Lung microvascular endothelial cell (primary cell): ENCODE measurements at places on chromosomes 3 and 15.

DNA sequence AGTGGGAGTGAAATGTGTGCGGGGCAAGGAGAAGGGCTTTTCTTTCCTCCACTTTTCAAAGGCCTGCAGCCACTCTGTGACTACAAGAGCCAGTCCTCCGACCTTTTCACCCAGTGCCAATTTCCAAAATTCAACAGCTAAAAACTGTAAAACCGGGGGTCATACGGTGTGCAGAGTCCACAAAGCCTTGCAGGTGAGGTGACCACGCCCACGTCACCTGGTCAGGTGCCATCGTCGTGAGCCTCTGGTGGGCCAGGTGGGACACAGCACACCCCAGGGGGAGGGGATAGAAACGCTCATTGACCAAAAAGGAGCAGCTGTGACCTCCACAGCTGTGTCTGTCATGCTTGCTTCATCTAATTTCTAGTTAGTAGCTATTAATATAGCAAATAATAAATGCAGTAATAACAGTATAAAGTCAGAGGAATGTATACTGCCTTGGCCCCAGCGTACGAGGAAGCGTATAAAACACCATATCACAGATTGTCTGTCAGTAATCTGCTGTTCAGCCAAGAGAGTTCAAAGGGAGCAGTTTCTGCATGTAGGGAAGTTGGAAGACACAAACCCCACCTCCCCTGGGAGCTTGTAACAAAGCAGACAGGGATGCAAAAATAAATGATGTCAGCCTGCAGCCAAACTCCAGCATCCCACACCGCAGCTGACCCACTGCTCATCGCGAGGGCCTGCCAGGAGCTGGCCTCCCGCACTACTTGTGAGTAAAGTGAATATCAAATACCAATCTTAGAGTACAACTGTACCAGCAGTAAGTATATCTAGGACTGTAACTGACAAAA lies 86.7 kb downstream of the VGLL4 start:
- peak; percentile 75 for DNase-seq

DNA sequence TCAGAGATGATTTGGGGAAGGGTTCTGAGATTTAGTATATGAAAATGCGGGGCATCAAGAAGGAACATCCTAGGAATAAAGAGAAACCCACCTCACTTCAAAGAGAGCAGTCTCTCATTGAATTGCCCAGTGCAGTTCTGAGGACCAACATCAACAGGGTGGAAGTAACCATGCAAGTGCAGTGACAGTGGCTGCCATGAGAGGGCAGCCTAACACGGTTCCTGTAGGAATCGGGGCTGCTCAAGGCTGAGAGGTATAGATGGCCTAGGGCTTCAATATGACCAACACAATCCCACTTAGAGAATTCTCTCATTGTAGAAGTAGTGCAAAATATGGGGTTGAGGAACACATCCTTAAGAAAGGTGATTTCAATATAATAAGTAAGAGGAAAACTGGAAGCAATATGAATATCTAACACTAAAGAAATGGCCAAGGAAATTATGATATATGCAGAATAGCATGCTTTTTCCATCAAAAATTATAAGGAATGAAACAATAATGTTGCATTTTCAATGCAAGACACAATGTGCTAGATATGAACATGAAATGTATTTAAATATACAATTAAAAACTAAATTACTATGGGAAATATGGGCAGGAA lies 51.1 kb upstream of the ARRDC4 start:
- peak; percentile 64 for DNase-seq

DNA sequence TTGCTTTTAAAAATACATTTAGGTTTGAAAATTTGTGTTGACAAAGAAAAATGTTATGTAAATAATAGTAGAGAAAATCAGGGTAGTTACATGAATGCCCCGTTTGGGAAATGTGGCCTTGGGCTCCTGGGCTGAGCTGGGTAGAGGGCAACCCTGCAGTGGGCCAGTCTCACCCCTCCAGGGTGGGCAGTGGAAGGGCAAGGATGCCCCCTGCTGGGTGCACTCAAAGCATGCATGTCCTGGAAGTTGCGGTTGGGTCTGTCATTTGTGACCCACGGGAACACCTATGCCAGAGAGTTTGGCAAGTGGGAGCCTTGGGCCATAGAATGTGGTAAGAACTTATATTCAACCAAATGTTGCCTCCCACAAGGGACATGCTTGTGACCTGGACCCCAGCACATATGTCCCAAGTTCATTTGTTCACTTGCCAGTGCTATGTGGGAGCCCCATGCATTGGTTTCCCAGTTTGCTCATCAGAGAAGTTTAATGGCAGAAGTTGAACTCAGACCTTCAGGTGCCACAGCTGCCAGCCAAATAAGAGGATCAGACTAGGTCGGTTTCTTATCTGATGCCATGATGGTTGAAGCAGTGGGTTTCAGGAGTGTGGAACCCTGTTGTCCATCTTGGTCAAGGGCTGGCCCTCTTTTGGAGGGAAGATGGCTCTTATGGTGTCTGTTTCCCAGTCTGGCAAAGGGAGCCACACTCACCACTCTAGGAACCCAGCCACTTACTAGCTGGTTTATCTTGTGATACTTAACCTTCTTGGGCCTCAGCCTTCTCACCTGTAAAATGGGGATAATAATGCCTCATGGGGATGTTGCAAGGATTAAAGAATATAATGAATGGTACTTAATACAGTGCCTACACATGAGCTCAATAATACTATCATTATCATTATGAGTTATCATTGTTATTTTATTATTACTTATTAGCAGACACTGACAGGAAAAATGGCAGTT lies 2.5 kb upstream of the PLCB2 start:
- DNase-seq: peak; percentile 74

- DNase-seq: no peak
These were observed 266.2 kb downstream of the ZNF385D start for GRCh38 chr3:21484828-21485144.

GRCh38 chr15:95659656-95660055 lies 670.8 kb upstream of the NR2F2 start:
- DNase-seq: no peak

DNA sequence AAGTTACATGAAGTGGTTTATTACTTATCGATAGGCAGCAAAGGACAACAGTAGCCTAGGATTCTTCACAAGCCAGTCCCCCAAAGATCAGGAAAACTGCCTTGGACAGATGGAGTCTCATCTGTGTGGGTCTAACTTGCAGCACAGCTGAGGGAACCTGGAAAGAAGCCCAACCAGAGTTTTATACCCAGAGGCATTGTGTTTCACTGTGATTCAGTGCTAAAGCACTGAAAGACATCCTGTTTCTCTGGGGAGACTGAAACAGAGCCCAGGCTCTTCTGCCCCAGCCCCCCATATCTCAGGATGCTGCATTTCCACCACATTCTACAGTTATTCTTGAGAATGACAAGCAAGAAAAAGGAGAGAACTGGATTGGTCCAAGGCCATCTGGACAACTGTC lies 48.2 kb upstream of the PYDC2 start:
- DNase-seq: peak; percentile 60

- no peak for DNase-seq
These were observed 20.8 kb downstream of the ARL14 start for GRCh38 chr3:160697637-160698380.

DNA sequence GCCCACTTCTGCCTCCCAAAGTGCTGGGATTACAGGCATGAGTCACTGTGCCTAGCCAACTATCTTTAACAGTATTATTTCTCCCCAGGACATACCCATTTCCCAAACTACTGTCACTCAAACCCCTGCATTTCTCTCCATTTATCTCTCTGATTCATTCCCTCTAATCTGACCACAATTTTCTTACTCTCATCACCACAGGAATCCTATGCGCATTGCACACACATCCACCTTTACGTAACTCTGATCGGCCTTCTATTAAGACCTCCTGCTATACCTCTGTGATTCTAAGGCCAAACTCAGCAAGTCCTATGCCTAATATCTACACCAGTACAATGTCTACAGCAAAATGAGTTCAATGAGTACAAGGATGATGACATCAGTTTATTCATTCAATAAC lies 235.0 kb downstream of the ULK4 start:
- no peak for DNase-seq

DNA sequence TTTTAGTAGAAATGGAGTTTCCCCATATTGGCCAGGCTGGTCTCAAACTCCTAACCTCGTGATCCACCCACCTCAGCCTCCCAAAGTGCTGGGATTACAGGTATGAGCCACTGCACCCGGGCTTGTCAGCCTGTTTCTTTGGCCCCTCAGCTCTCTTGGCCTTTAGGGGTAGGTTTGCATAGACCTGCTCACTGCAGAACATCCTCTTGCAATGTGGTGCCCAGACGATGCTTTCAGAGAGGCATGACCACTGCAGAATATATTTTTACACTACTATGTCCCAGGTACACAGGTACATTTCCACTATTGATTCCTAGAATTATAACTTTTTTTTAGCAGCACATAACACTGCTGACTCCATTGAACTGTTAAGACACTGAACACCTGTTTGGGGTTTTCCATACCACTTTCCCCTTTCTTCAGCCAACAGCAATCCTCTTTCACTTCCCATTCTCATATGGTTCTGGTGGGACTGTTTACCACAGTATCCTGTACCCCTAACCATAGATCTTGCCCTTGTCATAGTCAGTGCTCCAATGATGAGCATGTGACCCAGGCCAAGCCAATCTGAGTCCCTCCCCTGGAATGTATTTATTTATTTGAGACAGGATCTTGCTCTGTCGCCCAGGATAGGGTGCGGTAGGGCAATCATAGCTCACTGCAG lies 21.1 kb downstream of the CCDC32 start:
- DNase-seq: no peak

DNA sequence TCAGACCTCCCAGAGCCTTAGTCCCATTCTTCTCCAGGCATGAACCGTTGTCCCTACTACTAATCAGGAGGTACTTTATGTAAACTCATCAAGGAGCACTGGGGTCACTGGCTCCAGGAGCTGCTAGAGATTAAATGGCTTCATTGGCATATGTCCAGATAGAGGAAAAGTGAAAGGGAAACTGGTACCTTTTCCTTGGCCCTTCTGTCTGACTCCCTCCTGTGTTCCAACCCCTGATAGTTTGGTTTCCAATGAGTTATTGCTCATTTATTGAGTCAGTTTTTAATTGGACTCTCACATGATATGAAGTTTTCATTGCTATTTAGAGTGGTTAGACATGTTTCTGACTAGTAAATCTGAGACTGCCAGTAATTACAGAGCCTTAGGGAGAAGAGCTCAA lies 130.5 kb upstream of the BFSP2 start:
- no peak for DNase-seq

GRCh38 chr15:97522347-97522746 lies 438.2 kb upstream of the ARRDC4 start:
- DNase-seq: peak; percentile 78

- no peak for DNase-seq
These were observed 262.2 kb upstream of the IL12A start for GRCh38 chr3:159726231-159726964.

DNA sequence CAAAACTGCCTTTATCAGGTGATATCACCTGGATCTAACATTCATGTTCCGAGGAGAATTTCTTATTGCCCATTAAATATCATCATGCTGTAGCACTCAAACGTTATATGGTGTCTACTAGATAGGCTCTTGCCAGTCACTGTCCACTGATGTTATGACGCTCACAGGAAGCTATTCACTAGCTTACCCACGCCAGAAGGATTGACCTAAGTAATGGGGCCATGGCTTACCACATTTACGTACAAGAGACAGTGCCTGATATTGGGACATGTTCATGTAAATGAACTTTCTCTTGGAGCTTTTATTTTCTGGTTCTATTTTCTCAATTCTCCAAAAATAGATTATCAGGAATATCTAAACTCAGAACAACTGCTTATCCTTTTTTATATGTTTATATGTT lies 91.7 kb upstream of the NAALADL2 start:
- DNase-seq: no peak

DNA sequence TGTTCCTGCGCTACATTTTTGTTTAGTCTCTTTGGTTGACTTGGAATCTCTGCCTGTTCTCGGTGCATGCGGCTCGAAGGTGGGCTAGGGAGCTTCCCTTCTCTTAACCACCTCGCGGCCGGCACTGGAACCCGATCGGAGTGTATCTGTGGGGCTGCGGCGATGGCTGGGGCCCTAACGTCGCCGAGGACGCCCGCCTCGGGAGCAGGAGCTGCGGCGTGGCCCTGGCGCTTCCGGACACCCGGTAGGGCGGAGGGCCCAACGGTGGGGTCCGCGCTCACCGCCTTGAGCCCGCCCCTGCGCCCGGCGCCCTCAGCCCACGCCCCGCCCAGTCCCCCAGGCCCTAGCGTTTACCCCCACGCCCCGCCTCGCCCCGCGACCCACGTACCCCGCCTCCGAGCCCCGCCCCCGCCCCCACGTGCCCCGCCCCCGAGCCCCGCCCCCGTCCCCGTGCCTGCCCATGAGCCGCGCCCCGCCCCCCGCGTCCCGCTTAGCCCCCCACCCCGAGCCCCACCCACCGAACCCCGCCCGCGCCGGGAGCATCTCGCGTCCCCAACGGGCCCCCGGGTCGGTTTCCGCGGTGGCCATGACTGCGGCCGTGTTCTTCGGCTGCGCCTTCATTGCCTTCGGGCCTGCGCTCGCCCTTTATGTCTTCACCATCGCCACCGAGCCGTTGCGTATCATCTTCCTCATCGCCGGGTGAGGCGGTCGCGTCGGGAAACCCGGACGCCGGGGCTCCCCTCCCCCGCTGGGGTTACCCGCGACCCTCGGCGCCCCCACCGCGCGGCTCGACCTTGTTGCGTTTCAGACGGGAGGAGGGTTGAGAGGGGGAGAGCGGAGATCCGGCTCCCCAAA lies at the start of gene APH1B:
APH1B (plus strand) TSS at position 568 of the 855 bp plus-strand sequence; CDS start at position 587, 19 bp downstream.
- peak; percentile 68 for DNase-seq

- DNase-seq: no peak
These were observed 103.5 kb downstream of the IMPG2 start for GRCh38 chr3:101216710-101217465.

- DNase-seq: peak; percentile 10
These were observed 95.3 kb upstream of the HES1 start for GRCh38 chr3:194040516-194041273.

GRCh38 chr3:194957743-194958240 lies 272.1 kb downstream of the FAM43A start:
- no peak for DNase-seq

- DNase-seq: no peak
These were observed 442.4 kb downstream of the SQOR start for GRCh38 chr15:46077220-46077619.

DNA sequence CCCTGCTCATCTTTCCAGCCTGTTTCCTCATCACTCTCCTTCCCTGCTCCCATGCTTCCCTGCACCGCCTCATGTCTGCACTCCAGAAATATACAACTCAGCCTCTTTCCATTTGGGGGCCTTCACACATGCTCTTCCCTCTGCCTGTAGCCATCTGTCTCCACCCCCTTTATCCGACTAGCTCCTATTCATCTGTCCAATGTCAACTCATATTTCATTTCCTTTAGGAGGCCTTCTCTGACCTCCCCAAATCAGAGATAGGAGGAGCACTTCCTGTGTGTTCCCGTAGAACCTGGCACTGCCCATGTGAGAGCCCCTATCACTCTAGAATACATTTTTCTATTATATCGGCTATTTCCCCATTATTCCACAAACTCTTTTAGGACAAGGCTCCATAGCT lies 10.6 kb downstream of the ATP8B4 start:
- no peak for DNase-seq

DNA sequence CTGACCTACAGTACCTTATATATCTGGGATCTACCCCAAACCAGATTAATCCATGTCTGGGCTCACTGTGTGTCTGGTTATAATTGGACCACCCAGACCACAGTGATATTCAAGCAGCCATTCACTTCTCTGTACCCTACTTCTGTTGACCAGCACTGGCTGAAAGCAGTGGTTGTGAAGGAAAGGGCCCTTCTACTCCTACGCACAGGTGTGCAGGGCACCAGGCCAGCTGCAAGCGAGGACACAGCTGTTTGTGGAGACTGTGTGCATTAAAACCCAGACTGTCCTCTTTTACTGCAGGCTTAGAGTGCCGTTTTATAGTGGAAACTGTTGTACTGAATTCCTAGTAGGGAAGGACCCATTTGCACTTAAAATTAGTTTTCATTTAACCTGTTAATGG lies 29.5 kb downstream of the CTDSPL start:
- no peak for DNase-seq

- no peak for DNase-seq
These were observed 32.1 kb downstream of the TFDP2 start for GRCh38 chr3:142117056-142117851.
